ENCODE measurements at places on chromosomes 2 and 18. TPM values are rescaled to one million over a fixed set of nuclear protein-coding genes. Genes with fewer than 3 reads are reported as not detected.

MARCO gene
- 82.9 TPM for total RNA-seq

DNA sequence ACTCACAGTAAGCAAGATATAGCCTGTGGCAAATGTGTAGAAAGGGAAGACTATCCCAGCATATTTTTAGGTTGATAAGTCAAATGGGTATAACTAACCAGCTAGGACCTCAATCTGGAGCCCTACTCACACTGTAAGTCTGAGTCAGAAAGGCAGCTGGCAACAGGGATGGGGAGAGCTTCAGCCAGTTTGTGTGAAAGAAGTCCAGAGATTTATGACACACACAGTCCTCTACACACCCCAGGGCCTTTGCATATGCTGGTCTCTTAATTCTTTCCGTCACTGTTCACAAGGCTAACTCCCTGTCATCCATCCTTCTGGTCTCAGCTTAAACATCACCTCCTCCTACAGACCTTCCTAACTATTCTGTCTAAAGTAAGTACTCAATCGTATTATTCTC is 5.9 kb upstream of the TCF4 start:
- no peaks in the 10 kb centered on the region for H3K36me3 ChIP-seq
- H3K4me3 ChIP-seq, result no peak overlapping the region
- no peaks in the 10 kb centered on the region for H3K27me3 ChIP-seq
- H3K27ac ChIP-seq, result no peak overlapping the region

GRCh38 chr2:170456914-170457313 is 258.2 kb upstream of the SP5 start:
- peaks cover 18% of the 10 kb centered on the region for H3K4me1 ChIP-seq
- no peaks in the 10 kb centered on the region for H3K27me3 ChIP-seq
- no peak overlapping the region for H3K4me3 ChIP-seq
- no peak overlapping the region for H3K27ac ChIP-seq
- DNase-seq, result no peak
- no peaks in the 10 kb centered on the region for H3K36me3 ChIP-seq

CD28 gene
- total RNA-seq, result 0.50 TPM

GRCh38 chr18:55981712-55982475 is 393.9 kb upstream of the TCF4 start:
- no peaks in the 10 kb centered on the region for H3K4me1 ChIP-seq
- no peaks in the 10 kb centered on the region for H3K36me3 ChIP-seq
- no peaks in the 10 kb centered on the region for H3K27me3 ChIP-seq
- no peak for DNase-seq
- no peak overlapping the region for H3K4me3 ChIP-seq
- no peak overlapping the region for H3K27ac ChIP-seq

- H3K4me3 ChIP-seq, result no peak overlapping the region
- no peak overlapping the region for H3K27ac ChIP-seq
- H3K27me3 ChIP-seq, result peaks cover 2% of the 10 kb centered on the region
- H3K4me1 ChIP-seq, result no peaks in the 10 kb centered on the region
- no peaks in the 10 kb centered on the region for H3K36me3 ChIP-seq
Measured at GRCh38 chr18:6956999-6957398, 160.6 kb downstream of the LAMA1 start.

- no peak for DNase-seq
- H3K27me3 ChIP-seq, result no peaks in the 10 kb centered on the region
Measured at GRCh38 chr2:55048508-55049042, 1.7 kb downstream of the RTN4 start.

DNA sequence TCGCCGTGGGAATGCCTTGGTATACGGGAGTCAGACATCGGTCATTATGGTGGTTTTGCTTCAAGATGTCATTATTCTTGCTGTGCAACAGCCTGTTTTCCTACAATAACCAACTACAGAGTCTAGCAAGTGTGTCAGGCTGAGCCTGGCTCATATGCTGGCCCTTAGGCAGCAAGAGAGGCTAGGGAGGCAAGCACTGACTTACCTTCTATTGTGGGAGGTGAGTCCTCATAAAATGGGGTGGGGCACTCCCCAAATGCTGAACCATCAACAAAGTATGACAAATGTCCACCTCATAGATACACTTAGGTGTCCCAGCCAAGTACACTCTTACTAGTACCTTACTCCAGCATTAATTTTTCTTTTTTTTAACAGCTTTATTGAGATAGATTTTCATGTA is 77.0 kb upstream of the ATL2 start:
- no peak for DNase-seq
- no peaks in the 10 kb centered on the region for H3K4me1 ChIP-seq
- H3K4me3 ChIP-seq, result no peak overlapping the region
- H3K27ac ChIP-seq, result no peak overlapping the region

GRCh38 chr2:232541195-232541960 is 1.9 kb downstream of the CHRNG start:
- H3K27ac ChIP-seq, result no peak overlapping the region
- no peak for DNase-seq
- H3K4me3 ChIP-seq, result no peak overlapping the region
- no peaks in the 10 kb centered on the region for H3K36me3 ChIP-seq
- H3K27me3 ChIP-seq, result no peaks in the 10 kb centered on the region

FOXD4L1 gene
- 0.42 TPM for total RNA-seq

- no peak overlapping the region for H3K4me3 ChIP-seq
- no peaks in the 10 kb centered on the region for H3K27me3 ChIP-seq
- H3K27ac ChIP-seq, result no peak overlapping the region
Measured at GRCh38 chr18:52216666-52217065, 123.3 kb upstream of the DCC start.

GRCh38 chr2:23388294-23388693 is 3.3 kb downstream of the KLHL29 start:
- no peak overlapping the region for H3K27ac ChIP-seq
- peaks cover 15% of the 10 kb centered on the region for H3K4me1 ChIP-seq
- DNase-seq, result no peak
- no peak overlapping the region for H3K4me3 ChIP-seq
- H3K27me3 ChIP-seq, result peaks cover 6% of the 10 kb centered on the region

TNFRSF11A gene
- 1.3 TPM for total RNA-seq

RAD51AP2 gene
- 0.14 TPM for total RNA-seq

DNA sequence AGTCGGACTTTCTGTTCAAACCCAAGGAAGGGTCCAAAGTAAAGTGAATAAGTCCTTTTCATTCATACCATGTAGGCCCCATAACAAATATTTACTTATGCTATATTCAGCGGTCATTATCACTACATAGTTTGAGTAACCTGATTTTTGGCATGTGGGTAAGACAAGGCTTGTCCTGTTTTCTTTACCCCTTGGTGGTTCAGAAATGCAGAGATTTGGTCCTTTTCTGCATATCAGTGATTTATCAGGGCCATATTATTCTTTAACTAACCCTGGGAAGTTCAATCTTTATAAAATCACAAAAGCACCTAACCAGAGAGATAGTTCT is 157.4 kb downstream of the GPD2 start:
- H3K4me1 ChIP-seq, result no peaks in the 10 kb centered on the region
- no peak for DNase-seq
- no peak overlapping the region for H3K4me3 ChIP-seq
- H3K27ac ChIP-seq, result no peak overlapping the region
- no peaks in the 10 kb centered on the region for H3K36me3 ChIP-seq
- no peaks in the 10 kb centered on the region for H3K27me3 ChIP-seq

DNA sequence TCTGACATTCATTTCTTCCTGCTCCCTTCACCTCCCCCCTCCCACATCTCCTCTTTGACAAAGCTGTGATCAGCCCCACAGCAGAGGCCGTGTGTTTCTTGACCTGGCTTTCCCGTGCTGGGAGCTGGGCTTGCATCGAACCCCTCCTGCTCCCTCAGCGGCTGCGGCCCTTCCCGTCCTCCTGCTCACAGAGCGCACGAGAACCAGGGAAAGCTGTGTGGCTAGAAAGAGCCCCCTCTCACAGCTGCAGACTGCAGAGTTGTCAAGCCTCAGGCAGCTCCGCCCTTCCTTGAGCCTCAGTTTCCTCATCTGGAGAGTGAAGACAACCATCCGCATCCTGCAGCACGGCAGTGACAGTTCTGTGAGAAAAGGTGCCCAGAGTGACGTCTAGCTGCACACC is 65.7 kb upstream of the GLI2 start:
- peaks cover 9% of the 10 kb centered on the region for H3K27me3 ChIP-seq
- H3K4me3 ChIP-seq, result no peak overlapping the region
- no peak for DNase-seq
- H3K27ac ChIP-seq, result no peak overlapping the region
- no peaks in the 10 kb centered on the region for H3K36me3 ChIP-seq

- H3K4me3 ChIP-seq, result no peak overlapping the region
- H3K27me3 ChIP-seq, result peaks cover 2% of the 10 kb centered on the region
- no peak for DNase-seq
- no peak overlapping the region for H3K27ac ChIP-seq
Measured at GRCh38 chr18:5150894-5151293, 46.2 kb downstream of the AKAIN1 start.

- H3K4me3 ChIP-seq, result no peak overlapping the region
- no peak overlapping the region for H3K27ac ChIP-seq
- no peaks in the 10 kb centered on the region for H3K4me1 ChIP-seq
- no peaks in the 10 kb centered on the region for H3K27me3 ChIP-seq
- H3K36me3 ChIP-seq, result no peaks in the 10 kb centered on the region
Measured at GRCh38 chr2:160730296-160730995, 236.8 kb upstream of the RBMS1 start.

DNA sequence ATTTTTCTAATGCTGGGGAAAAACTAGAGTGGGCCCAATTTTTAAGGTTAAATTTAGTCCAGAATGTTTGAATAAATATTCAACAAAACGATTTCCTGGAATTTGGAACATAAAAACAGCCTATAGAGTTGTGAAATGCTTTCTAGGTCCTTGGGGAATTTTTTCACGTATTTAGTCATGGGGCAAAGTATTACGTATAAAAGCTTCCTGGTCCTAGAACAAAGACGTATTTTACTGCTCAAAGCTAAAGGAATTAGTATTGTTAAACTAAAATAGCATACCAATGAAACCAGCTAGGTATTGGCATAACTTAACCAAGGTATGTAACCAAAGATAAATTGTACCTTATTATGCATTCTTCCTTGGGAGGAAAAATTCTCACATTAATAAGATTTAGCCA is 1.6 kb downstream of the SESTD1 start:
- DNase-seq, result no peak
- peaks cover 12% of the 10 kb centered on the region for H3K4me1 ChIP-seq
- no peaks in the 10 kb centered on the region for H3K27me3 ChIP-seq
- H3K36me3 ChIP-seq, result no peaks in the 10 kb centered on the region
- H3K4me3 ChIP-seq, result peak overlapping the region; percentile 99

- H3K27ac ChIP-seq, result no peak overlapping the region
- H3K4me1 ChIP-seq, result peaks cover 32% of the 10 kb centered on the region
- no peak overlapping the region for H3K4me3 ChIP-seq
- H3K36me3 ChIP-seq, result no peaks in the 10 kb centered on the region
Measured at GRCh38 chr2:64641599-64641998, 12.1 kb downstream of the SERTAD2 start.

DNA sequence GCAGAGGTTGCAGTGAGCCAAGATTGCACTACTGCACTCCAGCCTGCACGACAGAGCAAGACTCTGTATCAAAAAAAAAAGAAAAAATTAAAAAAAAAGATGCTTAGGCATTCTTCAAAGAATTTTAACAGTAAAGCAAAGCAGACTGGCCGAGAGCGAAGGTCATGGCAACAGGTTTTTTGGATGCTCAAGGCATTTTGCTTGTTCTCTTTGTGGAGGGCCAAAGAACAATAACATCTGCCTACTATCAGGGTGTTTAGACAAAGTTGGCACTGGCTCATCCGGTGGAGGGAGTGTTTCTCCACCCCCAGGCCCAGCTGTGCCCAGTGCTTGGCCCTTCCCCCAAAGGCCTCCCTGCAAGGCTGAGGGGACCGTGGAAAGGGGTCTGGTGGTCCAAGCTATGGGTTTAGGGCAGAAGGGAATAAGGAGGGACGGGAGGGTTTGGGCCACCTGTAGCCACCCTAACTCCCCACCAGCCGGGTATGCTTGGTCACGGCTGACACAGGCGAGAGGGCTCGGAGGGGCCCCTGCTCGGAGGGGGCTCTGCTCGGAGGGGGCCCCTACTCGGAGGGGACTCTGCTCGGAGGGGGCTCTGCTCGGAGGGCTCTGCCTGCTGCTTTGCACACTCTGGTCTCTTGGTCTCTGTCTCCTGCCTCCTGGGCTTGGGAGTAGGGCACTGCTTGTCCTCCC is 26.7 kb upstream of the ALLC start:
- no peaks in the 10 kb centered on the region for H3K36me3 ChIP-seq
- H3K27me3 ChIP-seq, result no peaks in the 10 kb centered on the region
- H3K4me1 ChIP-seq, result no peaks in the 10 kb centered on the region

DNAJC5G gene
- total RNA-seq, result not detected

KCNJ3 gene
- total RNA-seq, result 1.3 TPM

DNA sequence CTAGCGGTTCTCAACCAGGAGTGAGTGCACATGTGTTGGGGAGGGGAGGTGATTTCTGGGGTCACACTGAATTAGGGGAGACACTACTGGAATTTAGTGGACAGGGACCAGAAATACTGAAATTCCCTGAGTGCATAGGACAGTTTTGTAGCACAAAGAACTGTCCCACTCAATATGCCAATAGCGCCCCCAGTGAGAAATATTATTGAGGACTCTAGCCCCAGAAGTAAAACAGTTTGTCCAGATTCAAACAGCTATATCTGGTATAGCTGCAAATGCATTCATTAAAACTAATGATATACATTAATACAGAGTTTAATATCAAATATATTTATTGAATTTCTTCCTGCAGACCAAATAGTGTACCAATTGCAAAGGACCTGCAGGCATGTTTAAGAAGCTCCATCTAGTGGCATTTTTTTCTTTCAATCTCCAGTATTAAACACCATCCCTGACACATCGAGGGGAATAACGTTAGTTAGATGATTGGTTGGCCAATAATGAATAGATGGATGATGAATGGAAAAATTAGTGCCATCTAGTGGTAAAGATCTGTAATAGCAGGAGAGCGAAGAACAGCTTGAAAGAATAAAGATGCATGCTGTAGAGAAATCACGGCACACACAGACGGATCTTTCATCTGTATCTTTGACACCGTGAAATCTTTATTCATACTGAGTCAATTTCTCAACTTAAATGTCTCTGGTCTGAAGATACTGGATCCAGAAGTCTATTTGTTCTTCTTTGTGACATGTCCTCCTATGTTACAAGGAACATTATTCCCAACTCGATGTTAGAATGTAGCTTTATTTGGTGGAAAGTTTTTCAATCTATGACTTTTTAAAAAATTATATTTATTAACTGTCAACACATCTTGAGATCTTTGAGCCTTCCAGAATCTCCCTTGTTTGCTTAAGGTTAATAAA is 62.5 kb downstream of the DHRS9 start:
- no peak overlapping the region for H3K4me3 ChIP-seq
- H3K36me3 ChIP-seq, result no peaks in the 10 kb centered on the region
- no peak for DNase-seq
- H3K27ac ChIP-seq, result no peak overlapping the region
- no peaks in the 10 kb centered on the region for H3K4me1 ChIP-seq
- H3K27me3 ChIP-seq, result no peaks in the 10 kb centered on the region

RNMT gene
- total RNA-seq, result 10.0 TPM

STPG4 gene
- total RNA-seq, result not detected

DNA sequence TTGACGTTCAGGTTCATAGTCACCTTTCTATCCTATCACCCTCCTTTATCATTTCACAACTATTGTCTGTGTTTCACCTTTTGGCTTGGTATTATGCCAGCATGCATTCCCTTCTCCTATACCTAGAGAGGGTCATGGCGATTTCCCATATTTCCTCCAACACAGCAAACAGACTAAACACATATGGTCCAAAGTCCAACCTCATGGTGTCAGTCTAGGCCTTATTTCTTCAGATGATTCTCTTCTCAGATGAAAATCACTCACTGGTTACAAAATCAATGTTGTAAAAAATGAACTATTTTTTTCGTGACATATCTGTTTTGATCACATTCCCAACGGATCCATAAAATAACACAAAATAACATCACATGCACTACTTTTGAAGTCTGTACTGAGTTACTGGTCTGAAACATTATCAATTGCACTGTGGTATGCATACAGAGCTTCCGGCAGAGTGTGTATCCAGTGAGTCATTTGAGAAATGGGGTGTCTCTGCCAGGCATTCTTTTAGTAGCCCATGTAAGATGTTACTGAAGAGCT is 204.8 kb upstream of the GALNT5 start:
- no peaks in the 10 kb centered on the region for H3K36me3 ChIP-seq
- no peak for DNase-seq
- no peak overlapping the region for H3K27ac ChIP-seq
- H3K4me3 ChIP-seq, result no peak overlapping the region
- no peaks in the 10 kb centered on the region for H3K4me1 ChIP-seq

IGFBP2 gene
- total RNA-seq, result 242 TPM
